ENCODE measurements at places on chromosomes 6 and 20.

DNA sequence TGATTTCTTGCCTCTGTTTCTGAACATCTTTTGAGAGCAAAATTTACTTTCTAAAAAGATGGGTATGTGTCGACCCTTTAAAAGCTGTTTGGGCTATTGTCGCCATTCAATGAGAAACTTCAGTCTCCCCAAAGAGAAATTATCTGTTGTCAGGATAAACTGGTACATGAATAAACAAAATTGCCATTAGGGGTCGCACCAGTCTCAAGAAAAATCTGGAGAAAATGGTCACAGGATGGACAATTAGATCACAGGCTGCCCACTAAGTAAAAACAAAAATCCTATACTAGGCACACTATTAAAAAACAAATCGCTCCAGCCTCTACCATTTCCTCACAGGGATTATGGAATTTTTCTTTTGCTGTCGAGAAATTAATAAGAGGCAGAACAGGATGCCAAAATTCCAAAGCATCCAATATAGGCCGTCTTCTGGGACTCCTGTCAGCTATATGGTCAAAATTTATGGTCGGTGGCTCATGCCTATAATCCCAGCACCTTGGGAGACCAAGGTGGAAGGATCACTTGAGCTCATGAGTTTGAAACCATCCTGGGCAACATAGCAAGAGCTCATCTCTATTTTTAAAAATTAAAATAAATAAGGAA lies 5.5 kb upstream of the HLA-E start:
- no peak for DNase-seq

DNA sequence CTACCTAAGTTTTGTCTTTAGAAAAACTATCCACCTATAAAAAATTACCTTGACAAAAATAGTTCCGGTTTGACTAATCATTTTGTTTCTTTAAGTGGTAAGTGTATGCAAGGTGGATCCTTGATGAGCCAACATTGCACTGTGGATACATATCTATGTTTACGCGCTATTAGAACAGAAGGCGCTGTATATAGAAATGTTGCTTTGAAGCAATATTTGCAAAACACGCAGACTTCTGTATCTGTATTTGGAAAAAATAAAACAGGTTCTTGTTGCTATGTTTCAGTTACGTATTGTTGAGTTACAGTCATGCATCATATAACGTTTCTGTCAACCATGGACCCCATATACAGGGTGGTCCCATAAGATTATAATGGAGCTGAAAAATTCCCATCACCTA lies 4.2 kb downstream of the SCAND1 start:
- DNase-seq, result no peak

GRCh38 chr6:6392214-6393068 lies 72.0 kb upstream of the F13A1 start:
- DNase-seq, result no peak

- no peak for DNase-seq
These were observed 626.0 kb downstream of the RNF144B start for GRCh38 chr6:19013026-19013705.

GRCh38 chr6:15842727-15843117 lies 179.9 kb upstream of the DTNBP1 start:
- no peak for DNase-seq

DNA sequence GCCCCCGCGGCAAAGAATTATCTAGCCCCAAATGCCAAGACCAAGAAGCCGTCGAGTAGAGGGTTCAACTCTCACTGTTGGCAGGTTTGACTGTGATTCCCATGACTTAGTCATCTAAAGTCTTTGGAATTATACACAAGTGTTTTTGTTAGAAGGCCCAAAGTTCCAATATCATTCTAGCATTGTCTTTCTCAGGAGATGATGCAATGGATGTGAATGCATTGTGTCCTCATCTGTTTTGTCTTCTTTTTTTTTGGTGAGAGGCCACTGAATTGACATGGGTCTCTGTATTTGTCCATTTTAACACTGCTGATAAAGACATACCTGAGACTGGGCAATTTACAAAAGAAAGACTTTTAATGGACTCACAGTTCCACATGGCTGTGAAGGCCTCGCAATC lies 290.5 kb upstream of the ZFP64 start:
- no peak for DNase-seq

DNA sequence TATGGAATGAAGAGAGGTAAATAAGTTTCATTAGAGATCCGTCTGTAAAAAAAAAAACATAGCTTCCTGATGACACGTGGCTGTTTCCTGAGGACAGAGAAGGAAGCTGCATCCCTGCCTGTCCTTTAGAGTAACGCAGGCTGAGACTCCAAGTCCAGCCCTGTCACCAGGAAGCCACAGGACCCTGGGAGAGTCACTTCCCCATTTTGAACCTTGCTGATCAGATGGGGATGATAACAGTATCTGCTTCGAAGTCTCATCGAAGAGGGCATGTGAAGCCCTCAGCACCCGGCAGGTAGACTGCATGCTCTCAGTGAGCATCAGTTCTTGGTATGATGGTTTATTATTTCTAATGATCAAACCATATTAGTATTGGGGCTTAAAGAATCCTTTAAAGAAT lies 139.1 kb upstream of the KCNG1 start:
- DNase-seq, result no peak

GRCh38 chr6:132089173-132089572 lies 138.0 kb upstream of the CCN2 start:
- no peak for DNase-seq

DNA sequence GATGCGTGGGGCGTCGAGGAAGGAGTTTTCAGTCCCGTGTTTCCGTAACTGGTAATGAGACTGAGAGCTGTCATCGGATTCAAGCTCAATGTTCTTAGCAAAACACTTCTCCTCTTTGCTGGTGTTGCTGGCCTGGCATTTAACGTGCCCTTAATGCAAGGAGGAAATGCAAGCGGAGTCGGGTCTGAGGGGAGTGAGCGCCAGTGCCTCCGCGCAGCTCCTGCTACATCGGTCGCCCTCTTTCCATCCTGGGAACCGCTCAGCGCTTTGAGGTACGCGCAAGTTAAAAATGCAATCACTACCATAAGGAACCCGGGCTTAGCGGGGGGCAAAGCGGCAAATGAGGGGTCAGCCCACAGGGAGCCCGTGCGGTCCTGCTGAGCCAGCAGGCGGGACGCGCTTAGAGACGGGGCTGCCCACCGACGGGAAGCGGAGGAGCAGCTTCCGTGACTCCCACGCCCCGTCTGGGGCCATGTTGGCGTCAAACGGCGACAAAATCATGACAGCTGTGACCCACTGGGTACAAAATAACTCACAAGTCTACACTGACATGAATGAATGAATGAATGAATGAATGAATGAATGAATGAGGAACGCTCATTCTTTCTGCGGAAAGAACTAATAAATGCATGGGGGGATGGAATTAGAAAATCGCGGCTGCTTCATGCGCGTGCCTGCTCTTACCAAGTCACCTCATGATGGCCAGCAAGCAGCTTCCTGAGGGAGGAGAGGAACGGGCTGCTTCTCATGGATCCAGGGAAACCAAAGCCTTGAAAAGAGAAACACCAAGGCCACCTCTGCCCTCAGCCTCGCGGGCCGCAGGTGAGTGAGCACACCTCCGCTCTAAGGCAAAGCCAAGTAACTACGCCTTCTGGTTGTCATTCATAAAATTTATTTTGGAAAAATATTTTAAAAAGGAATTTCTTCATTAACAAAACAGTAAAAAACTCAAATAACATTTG lies 9.3 kb downstream of the DLL1 start:
- DNase-seq, result no peak

Data from cortex of kidney (tissue), 1 donor.